Right ventricle myocardium superior (tissue), 1 donor: ENCODE measurements at places on chromosomes 5 and 9. TPM values are rescaled to one million over a fixed set of nuclear protein-coding genes. Genes with fewer than 3 reads are reported as not detected.

The TAF11L5 gene
- not detected for total RNA-seq

The HMCN2 gene
- total RNA-seq = 5.2 TPM

The SV2C gene
- total RNA-seq = not detected

The OR1Q1 gene
- not detected for total RNA-seq

The IFNA21 gene
- not detected for total RNA-seq

The CTXN3 gene
- not detected for total RNA-seq

The FOXD4L5 gene
- not detected for total RNA-seq
